ENCODE measurements at places on chromosomes 12 and 14.

DNA sequence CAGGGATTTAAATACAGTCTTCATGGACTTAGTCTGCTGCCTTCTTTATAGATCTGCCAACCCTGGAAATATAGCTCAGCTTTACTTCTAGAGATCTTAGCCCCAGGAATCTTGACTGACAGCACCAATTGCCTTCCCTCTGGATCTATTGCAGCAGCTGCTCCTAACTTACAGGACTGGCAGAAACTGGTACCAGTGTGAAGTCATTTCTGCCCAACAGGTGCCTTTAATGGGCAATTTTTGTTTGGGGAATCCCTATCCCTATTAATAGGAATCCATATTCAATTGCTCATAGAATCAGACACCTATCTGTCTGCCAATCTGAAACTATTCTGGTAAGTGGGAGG is 27.2 kb downstream of the SPX start:
- DNase-seq: peak; percentile 92

DNA sequence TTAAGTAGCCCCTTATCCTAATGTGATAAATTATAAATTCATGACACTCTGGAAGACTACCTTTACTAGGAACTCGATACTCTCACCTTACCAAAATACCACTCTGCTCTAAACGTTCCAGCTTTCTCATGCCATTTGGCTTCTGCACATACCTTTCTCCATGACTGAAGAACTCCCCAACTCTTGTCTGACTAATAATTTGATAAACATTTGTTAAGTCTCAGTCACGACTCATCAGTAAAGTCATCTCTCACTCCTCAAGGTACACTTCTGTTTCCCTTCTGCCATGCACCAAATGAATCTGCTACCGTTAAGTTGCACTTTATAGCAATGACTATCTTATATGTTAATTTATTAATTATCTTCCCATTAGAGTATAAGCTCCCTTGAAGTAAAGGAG is 498.3 kb upstream of the NOVA1 start:
- no peak for DNase-seq

- DNase-seq: no peak
Measured at GRCh38 chr12:31618228-31619025, 27.5 kb upstream of the DENND5B start.

DNA sequence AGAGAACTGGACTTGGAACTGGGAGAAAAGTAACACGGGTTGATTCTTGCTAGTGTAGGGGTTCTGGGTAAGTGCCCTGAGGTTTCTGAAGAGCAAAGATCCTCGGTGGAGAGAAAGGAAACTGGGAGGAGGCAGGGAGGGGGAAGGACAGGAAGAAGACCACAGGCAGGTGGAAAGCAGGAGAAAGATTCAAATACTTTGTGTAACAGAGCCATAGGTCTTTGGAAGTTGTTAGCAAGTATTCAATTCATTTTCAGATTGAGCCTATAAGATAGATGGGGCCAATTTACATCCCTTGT is 1.3 kb downstream of the PNP start:
- DNase-seq: no peak

GRCh38 chr12:54173066-54173726 is 15.6 kb downstream of the SMUG1 start:
- peak; percentile 82 for DNase-seq

GRCh38 chr12:90064852-90065801 is 356.5 kb upstream of the ATP2B1 start:
- DNase-seq: peak; percentile 91

- peak; percentile 81 for DNase-seq
Measured at GRCh38 chr14:75234173-75235115, 44.2 kb upstream of the FOS start.

DNA sequence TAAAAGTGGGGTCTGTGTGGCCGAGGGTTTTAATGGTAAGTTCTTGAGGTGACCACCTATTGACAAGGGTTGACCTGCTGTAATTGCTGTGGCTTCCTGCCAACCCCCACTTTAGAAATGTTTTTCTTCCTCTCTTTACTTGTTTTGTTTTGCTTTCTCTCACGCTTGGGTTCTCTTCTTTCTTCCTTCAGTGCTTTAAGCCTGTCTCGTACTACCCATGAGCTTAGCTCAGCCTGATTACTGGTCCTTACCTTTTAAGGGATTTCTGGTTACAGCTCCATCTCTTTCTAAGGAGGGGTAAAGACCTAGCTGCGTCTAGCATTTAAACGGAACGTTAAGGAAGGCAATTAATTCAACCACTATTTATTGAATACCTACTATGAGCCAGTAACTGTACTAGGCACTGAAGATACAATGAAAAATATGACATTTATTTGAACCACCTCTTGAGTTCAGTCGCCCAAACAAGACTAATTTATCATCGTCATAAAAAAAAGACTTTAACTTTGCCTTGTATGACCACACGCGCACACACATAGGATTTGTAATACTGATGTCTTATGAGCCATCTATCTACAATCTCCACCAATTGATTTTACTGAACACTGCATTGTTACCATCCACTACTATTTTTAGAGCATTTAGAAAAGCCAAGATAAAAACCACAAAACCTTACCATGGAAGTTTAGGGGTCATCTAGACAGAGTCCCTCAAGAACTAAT is 888 bp upstream of the PPP1R12A start:
- DNase-seq: no peak

GRCh38 chr14:74611650-74612349 is at the start of gene LTBP2:
TSS of gene LTBP2 (minus strand) at chr14:74612237. CDS start at chr14:74611944, 293 bp downstream.
- DNase-seq: peak; percentile 78

DNA sequence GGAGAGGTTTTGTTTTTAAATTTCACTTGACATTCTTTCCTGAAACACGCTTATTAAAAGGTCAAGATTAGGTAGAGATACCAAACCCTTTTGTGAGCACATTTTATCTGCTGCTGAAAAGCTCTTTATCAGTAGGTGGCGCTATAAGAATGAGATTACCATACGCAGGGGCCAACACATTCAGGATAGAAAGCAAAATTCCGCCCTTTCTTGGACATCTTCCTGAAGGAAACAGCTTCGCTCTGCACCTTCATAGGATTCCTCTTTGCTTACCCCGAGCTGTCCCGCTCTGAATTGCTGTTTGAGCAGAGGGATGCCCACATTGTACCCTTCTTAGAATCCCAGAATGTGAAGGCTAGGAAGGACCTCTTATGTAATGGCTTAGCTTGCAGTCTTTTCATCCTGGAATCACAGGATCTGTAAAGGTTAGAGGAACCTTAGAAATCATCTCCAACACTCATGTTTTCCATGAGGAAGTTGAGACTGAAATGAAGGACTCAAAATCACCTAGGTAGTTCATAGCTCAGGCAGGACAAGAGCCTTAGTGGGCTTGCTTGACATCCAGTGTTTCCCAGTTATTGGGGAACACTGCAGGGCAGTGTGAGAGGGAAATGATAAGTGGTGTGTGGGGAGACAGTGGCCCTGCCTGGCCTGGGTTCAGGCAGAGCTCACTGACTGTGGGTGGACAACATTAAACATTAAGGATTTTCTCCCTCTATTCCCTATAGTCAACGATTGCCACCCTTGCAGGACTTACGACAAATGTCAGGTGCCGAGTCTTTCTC is 38.7 kb upstream of the CRY1 start:
- peak; percentile 86 for DNase-seq

DNA sequence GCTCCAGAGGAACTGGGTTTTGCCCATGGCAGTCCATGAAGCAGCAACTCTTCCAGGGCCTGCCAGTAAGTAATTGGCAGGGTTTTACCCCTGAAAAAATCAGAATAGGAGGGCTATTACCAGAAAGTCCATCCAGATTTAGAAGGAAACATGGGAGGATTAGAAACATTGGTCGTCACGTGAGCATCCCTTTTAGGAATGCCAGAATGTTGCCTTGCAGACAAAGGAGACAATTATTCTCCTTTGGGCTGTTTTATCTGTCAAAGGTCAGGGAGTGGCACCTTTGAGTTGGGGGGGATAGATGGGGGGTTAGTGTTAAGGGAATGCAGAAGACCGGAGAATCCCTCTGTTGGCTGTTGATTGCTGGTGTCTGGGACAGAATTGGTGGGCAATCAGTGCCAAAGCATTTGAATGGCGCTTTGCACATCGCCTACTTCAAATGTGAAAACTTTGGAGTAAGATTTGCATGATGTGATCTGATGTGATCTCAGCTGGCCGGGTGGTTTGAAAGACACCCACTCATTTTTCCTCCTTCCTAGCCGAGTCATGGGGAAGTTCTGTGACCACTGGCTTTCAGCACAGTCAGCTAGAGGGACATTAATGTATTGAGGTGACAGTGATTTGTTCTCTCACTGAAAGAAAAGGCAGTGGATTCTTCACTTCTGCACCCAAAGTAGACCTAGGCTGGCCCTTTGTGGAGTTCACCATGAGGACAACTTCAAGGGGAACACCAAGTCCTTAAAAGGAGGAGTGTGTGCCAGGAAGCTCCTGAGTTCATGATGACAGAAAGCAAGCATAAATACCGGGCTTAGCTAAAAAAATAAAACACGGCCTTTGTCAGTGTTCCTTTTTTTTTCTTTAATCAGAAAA is 31.4 kb downstream of the FLVCR2 start:
- DNase-seq: peak; percentile 25

DNA sequence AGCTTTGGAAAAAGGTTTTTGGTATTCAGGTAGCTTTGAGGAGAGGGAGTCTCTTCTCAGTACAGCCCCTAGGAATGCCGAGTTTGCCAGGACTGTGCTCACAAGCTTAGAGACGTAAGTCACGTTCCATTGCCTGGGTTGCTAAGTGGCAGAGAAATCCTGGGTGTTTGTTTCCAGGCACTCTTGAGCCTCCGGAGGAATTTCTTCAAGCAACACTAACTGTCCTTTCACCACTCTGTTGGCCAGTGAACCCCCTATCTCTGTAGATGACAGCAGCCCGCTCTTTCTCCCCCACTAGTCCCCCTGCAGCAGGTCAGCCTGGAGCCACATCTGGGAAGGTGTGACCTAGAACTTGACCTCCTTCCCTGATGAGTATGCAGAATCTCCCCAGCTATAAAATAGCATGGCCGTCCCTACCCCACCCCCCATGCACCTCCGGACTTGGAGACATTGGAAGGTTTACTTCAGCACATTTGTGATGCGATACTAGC is 162.7 kb downstream of the ZFP36L1 start:
- DNase-seq: no peak

- no peak for DNase-seq
Measured at GRCh38 chr14:44162197-44162596, 344.9 kb downstream of the FSCB start.

DNA sequence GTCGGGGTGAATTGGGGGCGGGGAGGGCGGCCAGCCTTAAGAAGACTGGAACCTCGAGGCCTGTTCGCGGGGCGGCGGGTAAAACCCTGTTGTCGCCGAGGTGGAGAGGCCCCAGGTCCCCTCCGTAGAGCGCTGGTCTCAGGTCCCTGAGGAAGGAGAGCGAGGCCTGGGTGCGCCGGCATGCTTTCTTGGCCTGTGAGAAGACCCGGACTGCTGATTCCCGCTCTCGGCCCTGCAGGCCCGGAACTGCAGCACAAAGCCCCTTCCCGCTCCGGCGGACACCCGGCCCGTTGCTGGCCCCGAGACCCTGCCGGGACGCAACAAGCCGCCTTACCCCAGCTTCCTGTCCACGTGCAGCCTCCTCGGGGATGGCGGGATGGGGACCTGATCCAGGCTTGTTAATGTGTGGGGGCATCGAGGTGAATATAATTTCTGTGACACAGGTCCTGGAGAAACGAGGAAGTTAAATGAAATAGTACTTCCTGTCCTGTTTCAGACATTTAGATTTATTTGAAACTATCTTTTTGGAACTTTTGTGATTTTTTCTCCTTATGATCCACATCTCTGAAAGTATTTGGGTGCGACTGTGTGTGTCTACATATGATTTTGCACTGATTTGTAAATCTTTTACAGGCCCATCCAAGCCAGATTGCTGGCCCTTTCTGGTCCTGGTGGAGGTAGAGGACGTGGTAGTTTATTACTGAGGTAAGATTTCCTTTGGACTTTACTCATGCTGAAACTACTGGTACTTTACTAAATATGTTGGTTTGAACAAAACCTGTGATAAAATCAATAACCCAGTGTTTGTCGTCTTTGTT is 600 bp downstream of the PNN start:
- DNase-seq: no peak

DNA sequence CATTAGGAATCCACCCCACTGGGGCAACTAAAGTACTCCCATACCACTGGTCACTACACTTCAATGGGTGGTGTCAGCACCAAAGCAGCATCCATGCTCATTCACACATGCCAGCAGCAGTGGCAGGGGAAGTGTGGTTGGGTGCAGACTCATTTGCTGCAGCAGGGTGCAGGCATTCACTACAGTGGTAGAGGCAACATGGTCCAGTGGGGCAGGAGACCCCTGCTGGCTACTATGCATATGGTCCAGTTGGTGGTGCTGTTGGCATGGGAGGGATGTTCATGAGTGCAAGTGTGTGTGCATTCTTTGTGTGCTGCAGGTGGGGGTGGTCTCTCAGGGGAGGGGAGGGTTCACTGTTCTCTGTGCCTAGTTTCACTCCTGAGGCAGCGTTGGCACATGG is 908.4 kb upstream of the NOVA1 start:
- no peak for DNase-seq

GRCh38 chr12:41277100-41277945 is 89.2 kb downstream of the PDZRN4 start:
- DNase-seq: peak; percentile 66

GRCh38 chr12:12788675-12789368 is 3.4 kb downstream of the APOLD1 start:
- peak; percentile 89 for DNase-seq

DNA sequence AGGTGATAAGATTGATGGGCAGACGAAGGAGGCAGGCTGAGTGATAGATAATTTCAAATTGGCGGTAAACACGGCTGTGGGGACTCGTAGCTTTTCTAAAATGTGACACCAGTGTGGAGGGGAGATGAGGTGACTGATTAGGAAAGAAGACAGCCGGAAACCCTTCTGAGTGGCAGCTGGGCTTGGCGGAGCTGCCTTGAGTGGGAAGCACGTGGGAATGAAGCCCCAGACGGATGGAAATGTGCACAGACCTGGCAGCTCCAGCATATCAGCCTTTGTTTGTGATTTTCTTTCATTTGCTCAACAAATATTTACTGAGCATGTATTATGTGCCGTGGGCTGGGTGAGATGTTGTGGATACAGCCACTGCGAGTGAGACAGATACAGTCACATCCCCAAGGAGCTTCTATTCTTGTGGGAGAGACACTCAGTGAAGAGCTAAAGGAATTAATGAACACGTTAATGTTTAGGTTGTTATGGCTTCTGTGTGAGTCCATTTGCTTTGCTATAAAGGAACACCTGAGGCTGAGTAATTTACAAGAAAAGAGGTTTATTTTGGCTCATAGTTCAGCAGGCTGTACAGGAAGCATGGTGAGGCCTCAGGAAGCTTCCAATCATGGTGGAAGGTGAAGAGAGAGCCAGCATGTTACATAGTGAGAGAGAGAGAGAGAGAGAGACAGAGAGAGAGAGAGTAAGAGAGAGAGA is 65.5 kb upstream of the LHX5 start:
- no peak for DNase-seq

Data from muscle of leg (tissue), 16 donors.